NCI-H460 (cell line): ENCODE measurements at places on chromosomes 7 and 10.

- DNase-seq = no peak
Observed at GRCh38 chr10:99595770-99596465, 24.3 kb downstream of the SLC25A28 start.

DNA sequence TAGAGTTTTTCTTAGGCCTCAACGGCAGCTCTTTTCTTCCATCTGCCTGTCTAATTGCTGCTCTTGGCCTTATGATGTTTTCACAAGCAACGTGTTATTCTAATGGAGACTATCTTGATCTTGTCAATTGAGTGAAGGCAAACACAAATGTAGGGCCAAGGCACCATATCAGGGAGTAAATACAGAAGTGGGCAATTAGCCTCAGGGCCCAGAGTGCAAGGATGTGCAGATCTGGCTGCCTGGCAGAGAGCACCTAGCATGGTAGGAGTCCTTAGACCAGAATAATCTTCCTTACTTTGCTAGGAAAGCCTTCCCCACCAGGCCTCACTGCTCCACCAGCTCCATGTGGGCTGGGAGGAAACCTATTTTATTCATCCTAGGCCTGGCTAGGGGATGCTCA is 590.9 kb downstream of the LRMDA start:
- DNase-seq = no peak

- DNase-seq = peak; percentile 60
Observed at GRCh38 chr7:100130608-100131453, 4.1 kb downstream of the MBLAC1 start.

DNA sequence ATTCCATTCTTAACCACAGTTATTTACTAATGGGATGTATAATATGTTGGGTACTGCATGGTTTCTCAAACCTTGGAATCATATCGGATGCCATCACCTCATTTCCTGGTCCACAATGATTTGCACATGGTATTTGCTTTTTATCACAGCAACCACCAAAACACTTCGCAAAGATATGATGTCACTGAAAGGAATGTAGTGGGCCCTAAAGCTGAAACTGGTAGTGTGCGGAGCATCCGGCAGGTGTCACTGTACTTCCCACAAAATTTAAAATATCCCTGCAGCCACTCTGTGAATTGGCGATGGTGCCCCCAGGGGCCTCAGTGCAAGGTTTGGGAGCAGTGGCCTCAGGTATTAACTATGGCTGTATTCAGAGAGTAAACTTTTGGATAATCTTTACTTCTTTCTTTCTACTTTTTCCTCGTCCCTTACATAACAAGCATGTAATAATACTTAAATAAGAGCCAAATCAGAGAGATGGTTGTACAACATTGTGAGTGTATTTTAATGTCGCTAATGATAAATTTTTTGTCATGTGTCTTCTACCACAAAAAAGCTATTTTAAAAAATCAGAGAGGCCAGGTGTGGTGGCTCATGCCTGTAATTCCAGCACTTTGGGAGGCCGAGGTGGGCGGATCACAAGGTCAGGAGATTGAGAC is 66.2 kb downstream of the FAM241B start:
- DNase-seq = peak; percentile 54

DNA sequence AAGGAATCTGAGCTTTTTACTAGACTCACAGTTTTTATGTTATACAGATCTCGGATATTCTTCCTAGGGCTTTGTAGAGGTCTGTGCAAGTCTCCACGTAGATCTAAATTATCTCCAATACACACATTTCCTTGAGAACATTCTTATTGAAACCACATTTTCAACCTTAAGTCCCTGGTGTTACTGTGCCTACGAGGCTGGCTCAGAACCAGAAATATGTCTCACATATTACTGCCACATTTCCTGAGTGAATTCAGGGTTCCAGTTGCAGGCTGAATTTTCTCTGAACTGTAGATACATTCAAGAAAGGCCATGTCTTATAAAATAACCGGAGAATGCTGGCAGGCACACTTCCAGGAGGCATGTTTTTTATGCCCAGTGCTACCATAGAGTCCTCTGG is 46.5 kb downstream of the INHBA start:
- DNase-seq = no peak

- no peak for DNase-seq
Observed at GRCh38 chr10:86167762-86168128, 198.8 kb downstream of the GRID1 start.

GRCh38 chr10:44168478-44168877 is 216.4 kb downstream of the CXCL12 start:
- no peak for DNase-seq

DNA sequence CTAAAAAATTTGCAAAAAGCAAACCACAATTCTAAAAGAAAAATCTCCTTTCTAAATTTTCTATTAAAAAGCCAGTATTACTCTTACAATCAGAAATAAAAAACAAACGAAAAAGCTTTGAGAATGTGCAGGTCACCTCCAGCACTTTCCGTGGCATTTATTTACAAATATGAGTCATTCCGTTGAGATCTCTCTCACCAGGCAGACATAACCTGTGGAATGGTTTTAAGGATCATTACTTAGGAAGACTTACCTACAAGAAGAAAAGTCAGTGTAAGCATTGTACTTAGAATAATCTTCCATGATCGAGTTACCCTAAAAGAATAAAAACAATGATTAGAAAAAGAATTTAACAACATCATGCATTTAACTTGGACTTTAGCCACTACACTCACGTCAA is 3.3 kb downstream of the SUN3 start:
- DNase-seq = no peak

- no peak for DNase-seq
Observed at GRCh38 chr10:86363833-86364490, 2.6 kb downstream of the GRID1 start.

DNA sequence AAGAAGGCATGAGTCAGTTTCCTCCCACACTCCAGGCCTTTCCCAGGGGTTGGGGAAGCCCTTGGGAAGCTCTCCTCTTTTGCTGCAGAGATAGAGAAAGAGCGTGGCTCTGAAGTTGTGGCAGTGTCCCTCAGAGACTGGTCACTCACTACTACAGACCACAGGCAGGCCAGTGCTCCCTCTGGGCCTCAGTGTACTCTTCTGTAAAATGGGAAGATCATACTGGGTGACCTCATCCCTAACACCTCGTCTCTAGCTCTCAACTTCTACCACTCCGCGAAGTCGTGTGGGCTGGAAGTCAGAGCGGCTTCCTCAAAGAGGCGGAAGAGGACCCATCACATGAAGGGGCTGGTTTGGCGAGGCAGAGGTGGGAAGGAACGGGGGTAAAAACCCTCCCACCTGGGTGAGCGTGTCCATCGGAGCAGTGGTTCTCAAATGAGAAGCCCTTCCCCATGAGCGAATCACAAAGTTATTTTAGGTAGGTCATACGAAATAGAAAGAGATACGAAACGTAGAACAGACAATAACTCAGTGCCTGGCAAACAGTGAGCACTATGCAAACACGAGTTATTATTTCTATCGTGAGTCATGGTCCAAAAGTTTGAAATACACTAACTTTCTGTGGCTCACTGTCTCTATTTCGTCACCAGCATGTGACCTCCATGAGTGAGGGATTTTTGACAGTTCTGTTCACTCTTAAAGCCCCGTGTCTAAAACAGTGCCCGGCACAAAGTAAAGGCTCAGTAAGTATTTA is 32.7 kb downstream of the PRKAG2 start:
- peak; percentile 14 for DNase-seq

DNA sequence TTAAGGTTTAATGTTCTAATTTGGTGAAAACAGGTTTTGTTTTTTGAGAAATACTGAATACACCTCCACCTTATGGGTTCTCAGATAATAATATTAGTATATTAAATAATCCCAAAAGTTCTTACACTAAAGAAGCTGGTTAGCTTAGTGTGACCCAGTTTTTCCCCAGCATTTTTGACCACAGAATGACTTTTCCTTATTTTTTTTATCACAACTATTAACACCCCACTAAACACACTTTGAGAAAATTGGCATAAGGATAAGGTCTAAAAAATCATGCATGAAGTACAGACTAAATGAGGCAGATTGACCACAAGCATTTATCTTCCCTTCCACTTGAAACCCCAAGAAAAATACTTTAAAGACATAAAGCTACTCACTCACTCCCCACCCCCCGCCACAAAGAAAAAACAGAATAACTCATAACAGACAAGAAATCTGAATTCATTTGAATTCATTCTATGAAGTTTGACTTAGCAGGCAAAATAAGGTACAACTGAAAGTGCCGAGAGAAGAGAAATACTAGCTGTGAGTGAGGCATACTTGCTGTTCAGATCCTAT is 49.7 kb upstream of the WNT16 start:
- no peak for DNase-seq

DNA sequence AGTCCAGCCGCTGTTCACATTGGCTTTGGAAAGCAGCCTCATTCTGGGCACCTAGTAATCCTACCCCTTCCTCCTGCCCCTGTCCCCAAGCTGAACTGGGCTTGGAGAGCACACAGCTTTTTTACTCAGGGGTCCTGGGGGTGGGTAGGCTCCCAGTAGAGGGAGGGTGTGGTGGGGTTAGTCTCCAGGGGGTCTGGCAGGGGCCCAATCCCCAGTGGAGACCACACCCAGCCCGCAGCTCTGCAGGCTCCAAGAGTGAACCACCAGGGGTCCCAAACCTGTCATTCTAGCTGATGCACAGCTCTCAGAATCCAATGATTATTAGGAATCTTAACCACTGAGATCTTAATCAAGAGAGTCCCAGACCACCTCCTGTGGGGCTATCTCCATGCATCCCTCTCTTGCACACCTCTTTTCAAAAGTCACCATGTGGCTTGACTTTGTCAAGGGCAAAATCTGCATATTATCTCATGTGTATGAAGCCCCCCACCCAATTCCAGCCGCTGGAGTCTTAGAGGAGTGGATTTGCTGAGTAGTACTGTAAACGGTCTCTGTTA is 2.7 kb downstream of the HOXA11 start:
- no peak for DNase-seq

DNA sequence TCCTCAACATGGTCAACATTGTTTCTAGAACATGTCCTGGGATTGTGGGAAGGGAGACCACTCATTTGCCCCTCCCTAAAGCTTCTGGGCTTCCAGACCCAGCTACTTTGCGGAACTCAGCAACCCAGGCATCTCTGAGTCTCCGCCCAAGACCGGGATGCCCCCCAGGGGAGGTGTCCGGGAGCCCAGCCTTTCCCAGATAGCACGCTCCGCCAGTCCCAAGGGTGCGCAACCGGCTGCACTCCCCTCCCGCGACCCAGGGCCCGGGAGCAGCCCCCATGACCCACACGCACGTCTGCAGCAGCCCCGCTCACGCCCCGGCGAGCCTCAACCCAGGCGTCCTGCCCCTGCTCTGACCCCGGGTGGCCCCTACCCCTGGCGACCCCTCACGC is at the start of gene EPO:
EPO (plus strand) TSS at position 190 of the 392 bp plus-strand sequence. CDS start 513 bp downstream, outside the sequence.
- DNase-seq = no peak

- DNase-seq = peak; percentile 86
Observed at GRCh38 chr10:123132576-123133477, 2.9 kb upstream of the HMX3 start.

DNA sequence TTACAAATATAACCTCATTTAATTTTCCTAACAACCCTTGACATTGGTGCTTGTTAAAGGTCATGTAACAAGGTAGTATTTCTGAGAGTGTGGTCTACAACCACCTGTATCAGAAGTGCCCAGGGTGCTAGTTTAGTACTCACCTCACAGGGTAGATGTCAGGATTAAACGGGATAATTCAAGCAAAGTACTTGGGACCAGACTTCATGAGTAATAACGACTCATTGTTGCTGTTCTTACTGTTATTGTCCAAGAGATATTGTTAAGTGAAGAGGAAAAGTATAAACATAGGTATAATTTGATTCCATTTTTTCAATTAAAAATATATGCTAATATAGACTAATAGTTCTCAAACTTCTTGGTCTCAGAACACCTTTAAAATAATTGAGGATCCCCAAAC is 179.3 kb downstream of the WNT2 start:
- DNase-seq = no peak

- DNase-seq = no peak
Observed at GRCh38 chr7:158461824-158462223, 125.8 kb downstream of the PTPRN2 start.

GRCh38 chr10:72220637-72221036 is 4.6 kb upstream of the ASCC1 start:
- no peak for DNase-seq

DNA sequence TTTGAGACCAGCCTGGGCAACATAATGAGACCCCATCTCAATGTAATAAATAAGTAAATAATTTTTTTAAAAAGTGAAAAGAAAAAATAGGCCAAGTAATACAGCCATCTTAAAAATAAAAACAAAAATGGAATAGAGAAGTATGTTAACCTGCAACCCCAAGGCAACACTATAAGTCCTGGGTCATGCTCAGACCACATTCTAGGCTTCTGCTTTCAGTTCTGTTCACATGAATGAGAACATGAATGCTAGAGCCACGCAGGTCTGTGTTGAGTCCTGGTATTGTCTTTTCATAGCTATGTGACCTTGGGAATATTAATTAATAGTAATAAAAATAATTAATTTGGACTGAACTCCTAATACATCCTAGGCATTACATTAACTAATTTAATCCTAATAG is 284.0 kb downstream of the AUTS2 start:
- no peak for DNase-seq

DNA sequence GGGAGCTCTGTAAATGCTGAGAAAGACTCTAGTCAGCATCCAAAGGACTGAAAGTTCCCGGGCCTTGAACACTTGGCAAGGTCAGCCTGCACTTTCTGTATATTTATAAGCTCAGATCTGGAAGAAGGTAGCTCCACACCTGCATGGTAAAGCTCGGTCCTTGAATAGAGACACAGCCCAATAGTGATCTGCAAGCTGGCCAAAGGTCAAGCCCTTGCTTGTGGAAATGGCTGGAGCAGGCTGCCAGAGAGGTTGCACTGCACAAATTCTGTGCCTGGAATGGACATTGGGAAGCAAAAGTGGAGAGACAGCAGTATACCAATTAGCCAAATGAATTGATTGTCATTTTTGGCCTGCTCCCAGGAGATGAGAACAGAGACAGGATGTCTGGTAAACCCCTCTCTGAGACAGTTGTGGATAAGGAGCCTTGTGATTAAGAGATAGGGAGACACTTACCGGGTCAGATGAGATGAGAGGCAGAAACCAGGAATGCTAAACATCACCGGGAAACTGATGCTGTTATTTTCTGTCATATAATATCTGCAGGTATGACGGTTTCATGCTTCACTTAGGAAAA is 8.0 kb upstream of the FRA10AC1 start:
- DNase-seq = no peak

- DNase-seq = no peak
Observed at GRCh38 chr7:28222636-28223035, 42.0 kb upstream of the JAZF1 start.
